ENCODE measurements at places on chromosomes 1 and 21.

- no peak for DNase-seq
Measured at GRCh38 chr1:77051425-77051824, 167.8 kb downstream of the PIGK start.

GRCh38 chr1:19596714-19597495 lies 47.2 kb upstream of the NBL1 start:
- peak; percentile 73 for DNase-seq

DNA sequence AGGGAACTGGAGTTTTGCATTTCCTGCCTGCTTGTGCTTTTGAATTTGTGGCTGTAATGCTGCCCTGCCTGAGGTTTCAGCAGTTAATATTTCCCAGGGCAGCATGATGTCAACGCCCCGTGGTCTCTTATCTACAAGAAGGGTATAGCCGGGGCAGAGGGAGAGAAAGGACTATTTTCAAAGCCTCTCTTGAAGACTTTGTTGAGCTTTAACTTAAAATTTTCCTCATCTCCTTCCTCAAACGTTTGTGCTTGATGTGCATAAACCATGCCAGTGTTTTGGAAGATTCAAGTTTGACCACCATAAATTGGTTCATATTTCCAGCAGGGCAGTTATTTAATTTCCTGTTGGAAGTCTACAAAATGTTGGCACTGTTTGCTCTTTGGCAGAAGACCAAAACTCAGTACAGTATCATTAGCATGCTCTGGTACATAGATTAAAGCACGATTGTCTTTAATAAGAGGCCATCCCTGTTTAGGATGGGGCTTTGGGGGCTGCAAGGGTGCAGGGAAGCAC lies 43.4 kb downstream of the ROR1 start:
- no peak for DNase-seq

- DNase-seq = no peak
Measured at GRCh38 chr1:162215902-162216301, 146.4 kb downstream of the NOS1AP start.

- no peak for DNase-seq
Measured at GRCh38 chr1:54599211-54599823, 24.0 kb downstream of the FAM151A start.

- DNase-seq = no peak
Measured at GRCh38 chr21:34936371-34936789, 112.7 kb downstream of the RUNX1 start.

DNA sequence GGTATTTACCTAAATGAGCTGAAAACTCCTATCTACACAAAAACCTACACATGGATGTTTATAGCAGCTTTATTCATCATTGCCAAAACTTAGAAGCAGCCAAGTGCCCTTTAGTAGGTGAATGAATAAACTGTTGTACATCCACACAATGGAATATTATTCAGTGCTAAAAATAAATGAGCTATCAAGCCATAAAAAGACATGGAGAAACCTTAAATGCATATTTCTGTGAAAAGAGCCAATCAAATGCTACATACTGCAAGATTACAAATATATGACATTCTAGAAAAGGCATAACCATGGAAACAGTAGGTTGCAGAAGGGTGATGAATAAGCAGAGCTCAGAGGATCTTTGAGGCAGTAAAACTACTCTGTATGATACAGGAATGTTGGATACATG lies 23.3 kb downstream of the ABCB10 start:
- DNase-seq = no peak

DNA sequence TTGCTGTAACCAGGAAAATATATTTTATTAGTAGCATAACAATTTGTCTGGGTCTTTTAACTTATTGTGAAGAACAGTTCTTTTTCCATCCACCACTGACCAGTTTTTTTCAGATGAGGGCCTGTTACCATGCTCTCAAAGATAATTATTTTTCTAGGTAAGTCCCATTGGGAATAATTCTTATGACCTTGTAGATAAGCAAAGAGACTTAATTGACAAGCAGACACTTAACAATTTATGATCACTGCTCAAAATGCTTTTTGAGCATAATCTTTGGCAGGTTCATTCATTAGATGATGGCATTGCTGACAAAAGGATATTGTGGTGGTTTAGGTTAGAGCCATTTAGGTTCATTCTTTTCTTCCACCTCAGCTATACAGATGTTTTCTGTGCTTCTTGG lies 6.6 kb downstream of the SNX27 start:
- no peak for DNase-seq

DNA sequence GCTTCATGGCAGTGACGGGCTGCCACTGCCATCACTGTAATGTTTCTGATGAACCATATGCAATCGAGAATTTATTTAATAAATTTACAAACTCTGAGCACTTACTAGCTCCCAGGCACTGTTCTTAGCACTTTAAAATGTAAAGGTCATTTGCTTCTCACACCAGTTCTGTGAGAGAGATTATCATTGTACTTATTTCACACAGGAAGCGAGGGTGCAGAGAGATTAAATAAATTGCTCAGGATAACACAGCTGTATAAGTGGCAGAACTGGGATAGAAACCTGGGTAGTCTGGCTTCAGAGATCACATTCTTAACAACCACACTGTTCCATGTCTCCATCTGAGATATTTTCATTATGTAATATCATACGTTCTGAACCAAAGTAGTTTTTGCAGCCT lies 119.9 kb downstream of the MAST2 start:
- no peak for DNase-seq

DNA sequence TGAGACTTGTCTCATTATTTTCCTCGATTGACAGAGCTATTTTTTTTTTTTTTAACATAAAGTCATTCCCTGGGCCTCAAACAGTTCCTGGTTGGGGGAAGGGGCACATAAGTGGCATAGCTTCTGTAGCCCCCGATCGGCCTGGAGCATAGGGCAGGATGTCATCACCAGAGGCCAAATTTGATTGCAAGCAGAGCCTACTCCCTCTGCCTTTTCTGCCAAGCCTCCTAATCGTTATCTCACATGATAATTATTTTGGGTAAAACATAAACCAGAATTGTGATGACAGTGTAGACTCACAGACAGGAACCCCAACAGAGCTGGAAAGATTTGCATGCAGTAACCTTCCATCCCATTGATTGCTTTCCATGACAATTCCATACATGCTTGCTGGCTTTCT lies 404.8 kb downstream of the PCP4 start:
- DNase-seq = no peak

- DNase-seq = no peak
Measured at GRCh38 chr1:181482001-181482430, 1.3 kb upstream of the CACNA1E start.

DNA sequence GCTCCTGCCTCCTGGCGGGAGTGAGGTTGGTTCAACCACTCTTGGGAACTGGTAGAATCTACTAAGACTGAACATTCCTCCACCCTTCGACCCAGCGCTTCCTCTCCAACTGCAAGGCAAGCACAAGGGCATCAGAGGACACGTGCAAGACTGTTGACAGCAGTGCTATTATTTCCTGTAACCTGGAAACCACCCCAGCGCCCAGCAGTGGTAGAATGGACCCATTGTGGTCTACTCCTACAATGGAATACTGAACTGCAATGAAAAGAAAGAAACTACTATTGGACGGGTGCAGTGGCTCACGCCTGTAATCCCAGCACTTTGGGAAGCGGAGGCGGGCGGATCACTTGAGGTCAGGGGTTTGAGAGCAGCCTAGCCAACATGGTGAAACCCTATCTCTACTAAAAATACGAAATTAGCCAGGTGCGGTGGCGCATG lies 33.0 kb upstream of the TARDBP start:
- no peak for DNase-seq

DNA sequence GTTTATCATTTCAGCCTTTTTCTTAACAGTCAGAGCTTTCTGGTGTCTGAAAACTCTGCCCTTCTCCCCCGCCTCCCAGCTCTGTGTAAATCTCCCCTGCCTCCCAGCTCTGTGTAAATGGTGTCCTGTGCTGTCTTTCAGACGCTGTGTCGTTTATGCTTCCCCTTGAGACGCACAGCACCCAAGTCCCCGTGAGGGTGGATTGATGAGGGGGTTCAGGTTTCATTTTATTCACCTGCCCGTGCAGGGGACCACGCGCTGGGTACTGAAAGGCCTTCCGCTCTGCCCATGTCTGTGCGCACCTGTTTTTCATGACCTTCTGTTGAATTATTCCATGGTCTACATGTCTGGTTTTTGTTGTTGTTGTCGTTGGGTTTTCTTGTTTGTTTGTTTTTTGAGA lies 108.2 kb upstream of the COL6A1 start:
- DNase-seq = peak; percentile 40

DNA sequence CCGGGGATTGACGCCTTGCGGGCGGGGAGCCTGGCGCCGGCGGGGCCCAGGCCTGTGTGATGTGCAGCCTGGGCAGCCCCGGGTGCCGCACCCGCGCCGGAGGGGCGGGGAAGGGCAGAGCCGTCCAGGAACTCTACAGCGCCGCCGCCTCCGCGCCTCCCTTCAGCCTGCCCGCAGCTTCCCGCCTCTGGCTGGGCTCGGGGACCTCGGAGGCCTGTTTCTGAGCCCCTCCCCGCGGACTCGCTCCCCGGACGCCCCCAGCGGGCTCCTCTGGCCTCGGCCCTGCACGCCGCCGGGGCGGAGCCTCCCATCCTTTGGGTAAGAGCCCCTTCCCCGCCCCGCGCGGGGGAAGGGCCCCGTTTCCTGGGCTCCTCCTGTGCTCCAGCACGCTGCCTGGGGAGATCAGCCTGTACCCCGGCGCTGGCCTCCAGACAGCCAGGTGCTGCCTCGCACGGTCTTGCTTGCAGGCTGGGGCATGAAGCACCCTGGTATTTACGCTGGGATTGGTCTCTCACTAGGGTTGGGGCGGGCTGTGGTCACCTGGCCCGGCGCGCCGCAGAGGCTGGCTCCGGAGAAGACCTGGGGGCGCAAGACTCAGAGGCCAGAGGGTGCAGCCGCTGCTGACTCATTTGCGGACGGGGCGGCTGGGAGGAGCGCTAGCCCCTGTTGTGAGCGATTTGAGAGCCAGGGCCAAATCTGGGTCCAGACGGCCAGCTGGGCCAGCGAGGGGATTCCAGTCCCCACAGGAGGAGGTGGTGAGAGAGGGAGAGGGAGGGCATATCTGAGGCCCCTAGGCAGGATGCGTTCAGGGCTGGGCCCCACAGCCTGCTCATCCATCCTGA lies 5.7 kb upstream of the ACOT11 start:
- peak; percentile 71 for DNase-seq

DNA sequence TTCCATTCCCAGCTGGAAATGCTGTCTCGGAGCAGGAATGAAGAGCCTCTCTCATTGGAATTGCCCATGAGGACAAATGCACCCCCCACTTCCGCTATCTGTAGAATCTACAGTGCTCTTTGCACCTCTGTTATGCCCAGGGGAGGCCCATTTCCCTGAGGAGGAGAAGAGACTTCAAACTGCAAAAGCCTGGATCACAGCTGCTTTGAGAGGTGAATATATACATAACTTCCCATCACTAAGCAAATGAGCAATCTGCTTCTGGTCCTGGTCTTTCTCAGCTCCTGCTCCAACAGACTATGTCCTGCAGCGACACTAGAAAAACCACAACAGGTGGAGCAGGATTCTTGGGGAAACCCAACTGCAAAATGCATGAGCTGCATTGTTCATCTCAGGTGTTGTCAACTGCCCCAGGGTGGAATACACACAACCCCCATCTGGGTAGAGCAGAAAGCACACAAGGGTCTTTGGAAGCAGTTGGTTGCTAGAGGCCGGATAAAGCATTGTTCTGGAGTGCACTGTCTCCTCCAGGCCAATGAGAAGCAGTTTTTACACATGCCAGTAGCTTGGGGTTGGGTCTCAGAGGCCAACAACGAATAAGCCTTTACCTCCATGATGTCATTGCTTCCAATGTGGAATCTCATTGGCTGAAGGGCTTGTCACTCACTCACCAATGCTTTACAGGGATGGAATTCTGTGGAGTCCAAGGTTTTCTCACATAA lies 67.7 kb upstream of the RAB4A start:
- peak; percentile 55 for DNase-seq

- no peak for DNase-seq
Measured at GRCh38 chr21:35633501-35633900, 426.8 kb downstream of the SETD4 start.

GRCh38 chr1:112850034-112850757 lies 105.8 kb downstream of the SLC16A1 start:
- no peak for DNase-seq

DNA sequence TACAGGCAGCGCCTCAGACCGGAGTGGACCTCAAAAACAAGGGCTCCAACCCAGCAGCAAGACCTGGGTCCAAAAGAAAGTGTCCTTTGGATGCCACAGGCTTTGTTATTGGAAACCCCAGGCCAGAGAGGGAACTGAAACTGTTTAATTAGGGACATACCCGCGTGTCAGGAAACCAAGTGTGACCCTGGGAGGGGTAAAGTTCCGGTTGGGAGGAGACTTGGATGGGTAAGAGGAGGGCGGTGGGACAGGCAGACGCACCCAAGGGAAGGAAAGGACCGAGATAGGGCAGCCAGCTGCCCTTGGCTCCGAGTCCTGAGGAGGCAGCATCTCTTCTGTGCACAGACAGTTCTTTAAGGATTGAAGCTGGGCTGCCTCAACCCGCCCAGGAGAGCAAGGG lies 71.4 kb downstream of the CDC7 start:
- DNase-seq = no peak

DNA sequence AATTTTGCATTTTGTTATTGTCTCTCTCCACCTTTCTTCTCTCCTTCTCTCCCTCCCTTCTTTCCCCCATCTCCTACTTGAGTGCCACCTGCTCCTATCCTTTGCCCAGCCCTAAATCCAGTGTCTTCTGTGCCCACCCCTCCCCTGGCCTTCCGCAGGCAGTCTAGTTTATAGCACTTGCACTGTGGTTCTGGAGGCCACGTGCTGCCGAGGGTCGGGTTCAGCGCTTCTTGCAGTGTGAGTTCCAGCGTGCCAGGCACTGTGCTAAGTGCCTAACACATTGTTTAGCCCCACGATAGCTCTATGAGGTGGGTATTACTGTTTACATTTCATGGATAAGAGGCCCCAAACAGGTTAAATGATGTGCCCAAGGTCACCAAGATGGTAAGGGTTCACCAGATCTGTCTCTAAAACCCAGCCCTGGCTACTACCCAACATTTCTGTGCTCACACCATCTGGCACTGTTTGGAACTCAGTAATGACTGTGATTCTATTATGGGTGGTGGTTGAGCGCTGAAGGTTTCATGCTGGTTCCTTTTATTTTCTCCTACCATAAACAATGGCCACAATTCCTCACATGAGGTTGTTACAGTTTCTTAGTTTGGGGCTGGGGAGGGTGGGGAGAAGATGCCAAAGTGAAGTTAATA lies 14.1 kb upstream of the ATP1A4 start:
- no peak for DNase-seq

GRCh38 chr1:32741413-32742198 lies 39.0 kb upstream of the SYNC start:
- DNase-seq = no peak

- DNase-seq = no peak
Measured at GRCh38 chr1:1612104-1612400, 3.2 kb upstream of the MIB2 start.

DNA sequence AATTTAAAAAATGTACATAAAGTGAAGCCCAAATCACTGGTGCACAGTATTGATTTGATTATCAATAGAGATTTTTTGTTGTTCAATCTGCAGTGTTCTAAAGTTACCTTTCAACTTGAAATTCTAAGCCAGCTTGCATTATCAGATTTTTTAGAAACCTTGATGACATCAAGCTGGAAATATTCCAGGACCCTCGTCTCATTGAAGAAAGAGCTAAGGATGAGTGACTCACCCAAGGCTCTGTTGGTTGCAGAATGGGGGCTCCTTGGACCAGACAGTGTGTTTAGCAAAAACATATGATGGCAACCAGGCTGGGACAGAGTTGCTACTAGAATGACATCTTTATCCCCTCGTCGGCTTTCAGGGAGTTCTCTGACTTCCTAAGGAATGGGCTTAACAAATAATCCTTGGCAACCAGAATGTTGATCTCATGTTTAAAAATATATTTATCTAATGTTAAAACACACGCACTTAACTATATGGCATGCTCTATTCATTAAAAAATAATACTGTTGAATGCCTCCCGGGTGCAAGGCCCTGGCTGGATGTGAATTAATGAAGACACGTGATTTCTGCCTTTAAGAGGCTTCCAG lies 79.7 kb downstream of the RUNX3 start:
- DNase-seq = no peak
